ENCODE measurements at places on chromosomes 5 and 9. TPM values are rescaled to one million over a fixed set of nuclear protein-coding genes. Genes with fewer than 3 reads are reported as not detected.

Gene PRDM9
- not detected for total RNA-seq

Gene CENPK
- total RNA-seq: 65.4 TPM

Gene ADGRD2
- not detected for total RNA-seq

Gene FOXD4L4
- total RNA-seq: 0.15 TPM

Gene DENND4C
- total RNA-seq: 19.8 TPM

Gene PCDHB6
- total RNA-seq: not detected

Gene GADD45G
- 2.6 TPM for total RNA-seq

Gene DAP
- 60.0 TPM for total RNA-seq

DNA sequence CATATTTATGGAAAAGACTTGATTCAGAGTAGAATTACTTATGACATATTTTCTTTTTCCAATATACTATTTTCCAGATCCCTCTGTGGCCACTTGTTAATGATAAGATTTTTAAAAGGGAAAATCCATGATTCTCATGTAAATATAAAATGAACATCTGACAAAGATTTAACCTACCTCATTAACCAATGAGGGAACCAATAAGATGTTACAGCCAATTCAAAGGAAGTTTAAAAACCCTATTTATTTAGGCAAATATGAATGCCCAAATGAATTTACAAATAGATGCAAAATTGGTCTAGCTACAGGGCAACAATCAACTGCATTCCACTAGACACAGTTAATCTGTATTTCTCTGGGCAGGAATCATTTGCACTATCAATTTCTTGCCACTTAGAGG is 226.8 kb downstream of the ADAMTSL1 start:
- no peaks in the 10 kb centered on the region for H3K27me3 ChIP-seq
- no peak overlapping the region for H3K27ac ChIP-seq
- no peak overlapping the region for H3K4me3 ChIP-seq
- no peak for DNase-seq
- H3K4me1 ChIP-seq: no peaks in the 10 kb centered on the region

GRCh38 chr9:79692857-79693571 is 121.2 kb downstream of the TLE4 start:
- no peaks in the 10 kb centered on the region for H3K36me3 ChIP-seq
- H3K4me3 ChIP-seq: no peak overlapping the region
- DNase-seq: no peak
- peaks cover 20% of the 10 kb centered on the region for H3K4me1 ChIP-seq
- H3K27ac ChIP-seq: no peak overlapping the region

DNA sequence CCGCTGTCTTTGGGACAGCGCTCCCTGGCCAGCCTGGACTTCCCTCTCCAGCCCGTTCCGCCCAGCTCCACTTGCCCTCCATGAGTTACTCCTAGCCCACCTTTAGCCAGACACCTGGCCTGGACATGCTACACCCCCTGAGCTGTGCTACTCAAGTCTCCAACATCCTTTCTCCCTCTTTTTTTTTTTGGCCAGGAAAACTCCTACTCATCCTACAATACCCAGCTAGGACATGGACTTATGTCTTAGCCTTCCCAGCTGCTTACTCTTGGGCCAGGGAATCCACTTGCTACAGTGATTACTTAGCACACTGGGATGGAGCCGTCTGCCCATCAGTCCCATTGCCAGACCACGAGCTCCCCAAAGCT is 92.7 kb upstream of the PHYKPL start:
- DNase-seq: no peak
- no peaks in the 10 kb centered on the region for H3K27me3 ChIP-seq
- H3K4me1 ChIP-seq: no peaks in the 10 kb centered on the region
- no peak overlapping the region for H3K4me3 ChIP-seq
- no peak overlapping the region for H3K27ac ChIP-seq

DNA sequence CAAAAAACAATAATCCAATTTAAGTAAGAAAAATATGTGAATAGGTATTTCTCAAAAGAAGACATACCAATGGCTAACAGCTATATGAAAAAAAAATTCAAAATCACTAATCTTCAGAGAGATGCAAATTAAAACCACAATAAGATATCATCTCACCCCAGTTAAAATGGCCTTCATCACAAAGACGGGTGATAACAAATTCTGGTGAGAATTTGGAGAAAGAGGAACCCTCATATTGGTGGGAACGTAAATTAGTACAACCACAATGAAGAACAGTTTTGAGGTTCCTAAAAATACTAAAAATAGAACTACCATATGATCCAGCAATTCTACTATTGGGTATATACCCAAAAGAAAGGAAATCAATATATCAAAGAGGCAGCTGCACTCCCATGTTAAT is 94.3 kb downstream of the TMEM167A start:
- DNase-seq: no peak
- H3K27ac ChIP-seq: no peak overlapping the region
- no peaks in the 10 kb centered on the region for H3K4me1 ChIP-seq
- no peaks in the 10 kb centered on the region for H3K27me3 ChIP-seq

GRCh38 chr5:120382833-120383232 is 81.3 kb upstream of the PRR16 start:
- no peaks in the 10 kb centered on the region for H3K27me3 ChIP-seq
- H3K27ac ChIP-seq: no peak overlapping the region
- DNase-seq: no peak
- no peaks in the 10 kb centered on the region for H3K36me3 ChIP-seq

- H3K27ac ChIP-seq: no peak overlapping the region
- H3K4me1 ChIP-seq: no peaks in the 10 kb centered on the region
Observed at GRCh38 chr9:107737610-107737986, 248.0 kb upstream of the KLF4 start.

DNA sequence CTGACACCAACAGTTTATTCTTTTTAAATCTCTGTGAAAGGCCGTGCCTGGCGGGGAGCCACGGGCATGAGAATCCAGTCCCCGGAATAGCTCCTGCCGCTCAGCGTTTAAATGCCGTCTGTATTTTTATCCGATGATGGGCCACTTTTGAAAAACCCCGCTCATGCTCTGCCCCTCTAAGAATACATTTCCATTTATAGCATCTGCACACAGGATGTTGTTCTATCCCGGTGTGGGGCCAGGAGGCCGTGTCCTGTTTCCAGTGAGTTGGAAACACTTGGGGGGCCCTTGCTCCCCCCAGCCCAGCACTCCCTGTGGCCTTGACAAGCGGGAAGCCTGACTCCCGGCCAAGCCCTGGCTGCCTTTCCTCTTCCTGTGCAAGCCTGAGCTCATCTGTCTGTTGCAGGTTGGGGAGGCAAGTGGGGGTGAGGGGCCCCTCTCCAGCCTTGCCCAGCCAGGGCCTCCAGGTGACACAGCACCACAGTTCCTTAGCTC is 39.0 kb downstream of the ERGIC1 start:
- DNase-seq: no peak
- no peak overlapping the region for H3K27ac ChIP-seq
- no peaks in the 10 kb centered on the region for H3K36me3 ChIP-seq
- H3K27me3 ChIP-seq: no peaks in the 10 kb centered on the region
- H3K4me1 ChIP-seq: peaks cover 4% of the 10 kb centered on the region

- no peak for DNase-seq
- no peak overlapping the region for H3K4me3 ChIP-seq
- H3K27ac ChIP-seq: no peak overlapping the region
- H3K27me3 ChIP-seq: no peaks in the 10 kb centered on the region
- no peaks in the 10 kb centered on the region for H3K4me1 ChIP-seq
Observed at GRCh38 chr5:5702934-5703333, 280.5 kb downstream of the ICE1 start.

DNA sequence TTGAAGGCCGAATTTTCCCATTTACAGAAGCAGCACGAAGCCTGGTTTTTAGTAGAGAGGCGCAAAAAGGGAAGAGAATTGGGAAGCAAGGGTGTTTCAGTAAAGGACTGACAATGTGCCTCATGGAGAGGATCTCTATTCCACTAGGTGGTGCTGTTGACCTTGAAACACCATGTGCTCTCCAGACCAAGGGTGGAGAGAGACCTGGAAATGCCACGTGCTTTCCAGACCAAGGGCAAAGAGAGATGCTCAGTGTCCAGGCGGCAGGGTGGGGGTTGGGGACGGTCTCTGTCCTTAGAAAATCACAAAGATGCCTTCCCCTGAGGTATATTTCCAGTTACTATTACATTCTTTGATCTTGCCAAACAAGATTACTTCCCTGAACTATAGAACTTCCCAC is 425.3 kb downstream of the CSNK1G3 start:
- H3K27me3 ChIP-seq: no peaks in the 10 kb centered on the region
- no peak overlapping the region for H3K27ac ChIP-seq
- no peak for DNase-seq
- H3K4me1 ChIP-seq: no peaks in the 10 kb centered on the region

- H3K4me1 ChIP-seq: no peaks in the 10 kb centered on the region
- no peaks in the 10 kb centered on the region for H3K27me3 ChIP-seq
- no peak for DNase-seq
- no peak overlapping the region for H3K4me3 ChIP-seq
- H3K27ac ChIP-seq: no peak overlapping the region
Observed at GRCh38 chr5:95741458-95741857, 10.3 kb downstream of the RHOBTB3 start.

GRCh38 chr5:142664636-142665035 is 21.3 kb downstream of the FGF1 start:
- no peak overlapping the region for H3K4me3 ChIP-seq
- H3K4me1 ChIP-seq: no peaks in the 10 kb centered on the region
- H3K27me3 ChIP-seq: peaks cover 4% of the 10 kb centered on the region
- H3K27ac ChIP-seq: no peak overlapping the region
- DNase-seq: no peak

- H3K27me3 ChIP-seq: no peaks in the 10 kb centered on the region
- H3K27ac ChIP-seq: no peak overlapping the region
- no peak for DNase-seq
- no peak overlapping the region for H3K4me3 ChIP-seq
Observed at GRCh38 chr9:98214811-98215210, 22.4 kb upstream of the CORO2A start.
